ENCODE measurements at places on chromosomes 7 and 10. TPM values are rescaled to one million over a fixed set of nuclear protein-coding genes. Genes with fewer than 3 reads are reported as not detected.

- no peak for DNase-seq
Measured at GRCh38 chr7:100435401-100436304, 644 bp downstream of the PPP1R35 start.

DNA sequence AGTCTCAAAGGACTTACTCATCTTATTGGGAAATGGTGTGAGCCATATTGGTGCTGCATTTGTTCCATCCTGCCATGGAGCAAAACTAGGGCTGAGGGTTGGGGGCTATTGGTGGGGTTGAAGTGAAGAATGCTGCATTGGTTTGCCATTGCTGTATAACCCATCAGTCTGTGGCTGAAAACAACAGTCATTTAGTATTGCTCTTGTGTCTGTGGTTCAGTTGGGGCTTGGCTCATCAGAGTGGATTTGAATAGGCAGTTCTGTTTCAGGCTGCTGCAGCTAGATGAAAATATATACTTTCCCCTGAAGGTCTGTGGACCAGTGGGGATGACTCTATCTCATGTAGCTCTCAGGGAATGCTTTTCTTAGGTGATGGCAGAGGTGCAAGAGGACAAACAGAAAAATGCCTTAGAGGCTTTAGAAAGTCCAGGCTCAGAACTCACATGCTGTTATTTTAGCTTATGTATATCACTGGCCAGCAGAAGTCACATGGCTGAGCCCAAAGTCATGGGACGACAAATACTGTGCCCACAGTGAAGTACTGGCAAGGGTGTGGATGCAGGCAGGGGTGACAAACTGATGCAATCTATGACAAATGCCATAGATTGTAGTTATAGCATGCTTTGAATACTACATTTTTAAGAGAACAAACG lies 15.2 kb upstream of the EXOC6 start:
- DNase-seq = no peak

DNA sequence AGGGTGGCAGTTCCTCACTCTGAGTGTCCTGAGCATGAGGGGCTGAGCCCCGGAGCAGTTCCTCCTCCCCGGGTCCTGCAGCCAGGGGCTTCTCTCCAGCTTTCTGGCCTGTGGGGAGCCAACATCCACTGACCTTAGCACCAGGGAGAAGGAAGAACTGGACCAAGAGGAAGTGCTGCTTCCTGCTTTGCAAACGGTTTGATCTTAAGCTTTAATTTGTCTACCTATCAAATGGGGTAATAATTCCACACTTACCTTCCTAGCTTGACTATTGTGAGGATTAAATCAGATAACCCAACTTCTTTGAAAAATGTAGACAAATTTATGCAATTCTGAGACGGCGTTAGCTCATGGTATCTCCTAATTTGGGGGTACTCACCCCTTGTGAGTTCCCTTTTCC lies 2.0 kb downstream of the NOBOX start:
- no peak for DNase-seq

DNA sequence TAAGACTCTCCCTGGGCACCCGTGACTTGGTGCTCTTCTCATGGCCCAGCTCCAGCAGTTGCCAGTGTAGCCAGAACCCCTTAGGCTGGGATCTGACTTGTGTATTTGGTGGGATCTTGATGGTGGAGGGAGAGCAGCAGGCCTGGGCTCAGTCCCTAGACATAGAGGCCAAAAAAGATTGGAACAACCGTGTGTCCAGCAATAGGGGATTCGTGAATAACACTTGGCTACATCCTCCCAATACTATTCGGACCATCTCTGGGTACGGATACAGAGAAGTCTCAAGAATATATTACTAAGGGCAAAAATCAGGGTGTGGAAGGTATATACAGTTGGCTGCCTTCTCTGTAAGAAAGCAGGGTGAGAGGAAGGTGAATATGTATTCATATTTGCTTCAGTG lies 17.2 kb downstream of the RBM20 start:
- DNase-seq = no peak

DNA sequence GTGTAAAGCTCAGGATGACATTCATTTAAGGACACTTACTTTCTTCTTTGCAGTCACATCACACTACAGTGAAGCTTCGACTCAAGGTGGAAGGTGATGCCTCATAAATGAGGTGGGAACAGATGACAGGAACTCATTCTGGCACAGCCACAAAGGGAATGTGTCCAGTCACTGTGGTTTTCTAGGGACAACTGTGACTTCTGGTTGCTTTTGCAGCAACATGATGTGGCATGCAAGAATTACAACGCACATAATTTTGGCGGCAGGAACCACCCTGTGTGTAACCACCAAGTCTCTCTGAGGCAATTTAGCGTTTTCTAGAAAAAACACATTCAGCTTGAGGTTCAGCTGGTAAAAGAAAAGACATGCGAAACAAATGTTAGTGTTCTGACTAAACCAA lies 32.0 kb upstream of the FERD3L start:
- no peak for DNase-seq

GRCh38 chr7:142739923-142740492 lies 9.3 kb upstream of the PRSS1 start:
- no peak for DNase-seq

GRCh38 chr7:158302274-158303070 lies 285.2 kb downstream of the PTPRN2 start:
- DNase-seq = no peak

DNA sequence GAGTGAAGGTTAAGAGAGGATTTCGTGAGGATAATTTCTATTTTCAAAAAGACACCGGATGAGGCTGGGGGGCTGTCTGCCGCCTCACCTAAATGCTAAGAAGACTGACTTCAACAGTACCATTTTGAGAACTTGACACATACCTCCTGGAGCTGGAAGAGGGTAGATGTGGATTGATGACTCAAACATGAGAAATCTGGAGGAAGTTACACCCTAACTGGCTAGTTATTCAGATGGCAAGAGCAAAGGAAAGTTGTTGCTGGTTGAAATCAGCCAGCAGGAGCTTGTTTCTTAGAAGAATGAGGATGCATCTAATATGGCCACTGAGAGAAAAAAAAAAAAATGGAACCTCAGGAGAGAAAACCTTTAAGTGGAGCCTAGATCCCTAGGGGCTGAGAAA lies 76.2 kb upstream of the KIAA1217 start:
- peak; percentile 13 for DNase-seq

DNA sequence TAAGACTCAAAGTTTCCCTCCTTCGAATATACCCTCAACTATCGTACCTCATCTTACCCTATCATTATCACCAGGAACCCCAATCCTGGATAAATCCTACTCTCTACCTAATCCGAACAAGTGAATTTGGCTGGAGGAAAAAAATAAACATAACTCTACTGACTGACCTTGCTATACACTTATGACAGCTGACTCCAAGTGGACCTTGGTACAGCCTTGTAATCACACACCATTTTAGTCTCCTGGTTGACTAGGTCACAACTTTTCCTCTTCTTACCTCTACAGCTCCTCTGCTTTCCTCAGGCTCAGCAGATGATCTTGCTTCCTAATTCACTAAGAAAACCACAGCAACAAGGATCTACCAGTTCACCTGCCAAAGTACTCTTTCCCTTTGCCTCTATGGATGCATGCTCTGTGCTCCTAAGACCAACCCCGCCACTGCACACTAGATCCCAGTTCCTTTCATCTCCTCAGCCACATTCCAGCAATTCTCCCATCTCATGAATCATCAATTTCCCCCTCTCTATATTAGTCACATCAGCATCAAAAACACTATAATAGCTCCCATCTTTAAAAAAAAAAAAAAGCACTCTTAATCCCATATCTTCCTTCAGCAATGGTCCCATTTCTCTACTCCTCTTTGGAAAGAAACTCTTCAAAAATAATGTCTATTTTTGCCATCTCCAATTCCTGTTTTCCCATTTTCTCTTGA lies 35.5 kb downstream of the COA1 start:
- no peak for DNase-seq

DNA sequence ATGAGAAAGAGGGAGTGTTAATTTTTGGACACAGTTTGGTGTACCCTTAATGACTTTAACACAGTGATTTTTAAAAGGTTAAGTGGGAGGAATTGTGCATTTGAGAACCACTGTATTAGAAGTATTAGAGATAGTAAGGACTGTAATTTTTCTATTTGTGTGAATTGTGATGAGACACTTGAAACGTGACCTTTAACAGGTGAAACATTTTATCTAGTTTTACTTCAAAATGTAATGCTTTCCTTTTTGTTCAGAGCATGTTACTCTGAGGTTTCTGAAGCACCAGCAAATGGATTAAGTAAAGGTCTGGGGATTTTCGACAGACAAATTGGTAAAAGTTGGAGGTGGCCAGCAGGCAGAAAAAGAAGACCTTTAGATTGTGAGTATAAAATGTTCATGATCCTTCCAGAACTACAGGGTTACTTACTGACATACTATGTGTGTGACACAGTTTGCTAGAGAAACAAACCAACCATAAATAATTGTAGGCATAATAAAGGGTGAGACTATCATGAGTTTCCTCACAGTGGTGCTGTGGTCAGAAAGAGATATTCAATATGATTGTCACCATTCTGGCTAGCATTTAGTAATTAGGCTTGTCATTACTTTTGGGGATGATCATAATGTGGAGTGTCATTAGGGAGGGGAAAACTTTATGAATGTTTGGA lies 26.1 kb downstream of the LCOR start:
- DNase-seq = no peak

DNA sequence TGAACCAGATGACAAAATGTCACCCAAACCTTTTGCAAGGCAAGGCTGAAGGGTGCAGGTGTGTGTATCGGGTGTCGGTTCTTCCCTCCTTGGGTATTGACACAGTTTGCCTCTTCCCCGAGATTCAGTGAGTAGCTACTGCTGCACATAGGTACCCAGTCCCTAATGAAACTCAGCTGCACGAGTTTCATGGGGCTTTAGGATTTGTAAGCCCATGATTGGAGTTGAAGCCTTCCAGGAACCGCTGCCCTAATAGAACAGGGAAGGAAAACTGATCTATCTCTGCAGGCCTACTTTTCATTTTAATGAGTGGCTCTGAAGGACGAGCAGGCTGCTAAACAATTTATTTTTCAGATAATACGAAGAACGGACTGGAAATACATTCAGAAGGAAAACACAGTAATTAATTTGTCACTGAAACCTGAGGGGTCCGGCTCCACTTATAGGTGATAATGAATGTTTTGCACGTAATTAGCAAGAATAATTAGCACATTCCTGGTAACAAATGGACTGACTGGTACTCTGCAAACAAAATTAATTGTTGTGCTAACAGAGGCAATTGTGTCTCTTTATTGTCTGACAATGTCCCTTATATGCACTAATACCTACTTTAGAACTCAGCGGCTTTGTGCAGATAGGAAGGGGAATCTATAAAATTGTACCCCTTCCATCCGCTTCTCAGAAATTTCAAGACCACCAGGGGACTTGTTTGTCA lies 49.6 kb upstream of the FZD8 start:
- DNase-seq = no peak

DNA sequence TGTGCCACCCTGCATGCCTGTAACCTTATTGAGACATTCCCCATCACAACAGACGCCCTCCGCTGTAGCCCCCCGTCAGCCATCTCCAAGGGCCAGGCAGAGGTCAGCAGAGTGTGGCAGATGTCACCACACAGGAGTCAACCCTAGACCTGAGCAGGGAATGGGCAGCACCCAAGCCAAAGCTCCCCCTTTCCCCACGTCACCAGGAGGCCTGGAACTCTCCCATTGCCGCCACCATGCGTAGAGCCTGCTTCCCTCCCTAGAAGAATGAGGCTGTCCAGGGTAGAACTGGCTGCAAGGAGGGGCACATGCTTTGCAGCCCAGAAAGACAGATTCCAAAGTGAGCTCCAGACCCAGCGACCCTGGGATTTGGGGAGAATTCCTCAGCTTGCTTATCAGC lies 342.9 kb downstream of the TNS3 start:
- no peak for DNase-seq

The MEOX2 gene
- not detected for polyA plus RNA-seq

GRCh38 chr10:122516734-122517133 lies 43.8 kb upstream of the DMBT1 start:
- no peak for DNase-seq

- DNase-seq = peak; percentile 69
Measured at GRCh38 chr10:110774069-110775019, 97.4 kb upstream of the PDCD4 start.

DNA sequence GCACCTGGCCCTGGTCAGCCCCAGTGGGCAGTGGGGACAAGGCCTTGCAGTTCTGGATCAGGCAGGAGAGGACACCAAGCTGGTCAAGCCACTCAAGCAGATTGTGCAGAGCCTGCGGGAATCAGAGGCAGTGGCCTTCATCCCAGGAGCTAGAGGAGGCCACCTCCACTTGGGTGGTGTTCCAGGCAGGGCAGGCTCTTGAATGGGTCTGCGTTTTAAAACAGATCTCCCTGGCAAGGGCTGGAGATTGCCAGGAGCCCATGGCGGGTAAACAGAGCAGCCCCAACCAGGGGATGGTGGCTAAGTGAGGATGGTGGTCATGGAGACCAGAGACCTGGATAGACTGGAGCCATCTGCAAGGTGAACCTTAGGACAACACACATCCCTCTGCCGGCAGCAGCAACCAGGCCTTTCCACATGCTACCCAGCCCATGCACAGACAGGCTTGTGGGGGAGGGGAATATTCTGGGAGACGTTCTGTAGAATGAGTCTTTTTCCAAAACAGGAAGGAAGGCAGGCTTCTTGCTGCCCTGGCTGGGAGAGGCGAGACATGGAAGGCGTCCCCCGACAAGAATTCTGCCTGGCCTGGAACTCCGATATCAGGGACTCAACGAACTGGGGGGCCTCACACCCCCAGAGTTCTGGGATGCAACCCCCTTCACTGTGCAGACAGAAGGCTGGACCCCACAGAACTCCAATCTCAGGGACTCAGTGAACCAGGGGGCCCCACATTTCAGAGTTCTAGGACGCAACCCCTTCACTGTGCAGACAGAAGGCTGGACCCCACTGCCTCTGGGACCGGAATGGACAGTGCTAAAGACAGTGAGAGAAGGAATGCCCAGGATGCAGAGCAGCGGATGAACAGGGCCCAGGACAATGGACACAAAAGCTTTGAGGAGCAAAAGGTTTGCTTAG lies 264.8 kb downstream of the PTPRN2 start:
- DNase-seq = no peak

DNA sequence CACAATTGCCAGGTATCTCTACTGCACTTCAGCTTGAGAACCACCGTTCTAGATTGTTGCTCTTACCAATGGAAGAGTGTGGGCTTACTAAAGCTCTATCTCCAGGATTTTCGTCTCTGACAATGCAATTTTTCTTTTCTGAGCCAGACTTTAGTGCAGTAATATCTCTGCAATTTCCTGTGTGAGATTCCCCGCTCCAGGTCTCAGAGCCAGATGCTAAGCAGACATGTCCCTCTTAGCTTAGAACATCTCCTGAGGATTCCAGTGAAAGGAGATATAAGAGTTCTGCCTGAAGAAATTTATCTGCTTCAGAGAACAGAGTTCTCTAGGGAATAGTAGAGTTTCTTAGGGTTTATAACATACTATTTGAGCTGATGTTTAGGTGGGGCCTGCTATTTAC lies 82.0 kb downstream of the SND1 start:
- DNase-seq = no peak

The AQP1 gene
- 0.17 TPM for polyA plus RNA-seq

GRCh38 chr10:125064681-125065492 lies 95.5 kb downstream of the CTBP2 start:
- DNase-seq = peak; percentile 30

The CALD1 gene
- 229 TPM for polyA plus RNA-seq

Measured in keratinocyte (primary cell).